Stimulated activated CD4-positive, alpha-beta T cell treated with anti-CD3 and anti-CD28 coated beads, Interleukin-4, amount 100 ng/mL, for 4 hours (primary cell): ENCODE measurements at places on chromosomes 2 and 18.

- no peak for DNase-seq
These were observed 24.5 kb upstream of the LIPG start for GRCh38 chr18:49537232-49537896.

DNA sequence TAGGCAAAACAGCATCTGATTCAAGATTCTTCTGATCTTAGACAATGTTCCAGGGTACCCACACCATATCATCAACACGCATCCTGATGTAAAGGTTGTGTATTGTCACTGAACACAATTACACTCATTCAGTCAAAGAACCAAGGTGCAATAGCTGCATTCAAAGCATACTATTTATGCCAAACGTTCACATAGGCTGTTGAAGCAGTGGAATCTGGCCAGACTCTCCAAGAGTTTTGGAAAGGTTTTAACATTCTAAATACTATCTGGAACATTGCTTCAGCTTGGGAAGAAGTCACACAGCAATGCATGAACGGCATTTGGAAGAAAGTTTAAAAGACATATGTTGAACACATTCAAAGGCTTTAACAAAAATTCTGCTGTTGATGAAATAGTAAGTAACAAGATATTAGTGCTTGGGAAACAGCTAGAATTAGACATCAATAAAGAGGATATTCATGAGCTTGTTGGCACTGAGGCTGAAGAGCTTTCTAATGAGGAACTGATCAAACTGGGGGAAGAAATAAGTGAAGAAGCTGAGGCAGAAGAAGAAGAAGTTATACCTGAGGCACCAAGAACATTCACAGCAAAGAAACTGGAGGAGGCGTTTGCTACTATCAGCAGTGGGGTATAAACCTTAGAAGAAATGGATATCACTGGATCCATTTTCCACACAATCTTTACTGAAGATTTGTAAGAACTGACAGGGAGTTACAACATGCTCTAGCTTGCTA, 47.6 kb upstream of the MSH6 start:
- DNase-seq: no peak

DNA sequence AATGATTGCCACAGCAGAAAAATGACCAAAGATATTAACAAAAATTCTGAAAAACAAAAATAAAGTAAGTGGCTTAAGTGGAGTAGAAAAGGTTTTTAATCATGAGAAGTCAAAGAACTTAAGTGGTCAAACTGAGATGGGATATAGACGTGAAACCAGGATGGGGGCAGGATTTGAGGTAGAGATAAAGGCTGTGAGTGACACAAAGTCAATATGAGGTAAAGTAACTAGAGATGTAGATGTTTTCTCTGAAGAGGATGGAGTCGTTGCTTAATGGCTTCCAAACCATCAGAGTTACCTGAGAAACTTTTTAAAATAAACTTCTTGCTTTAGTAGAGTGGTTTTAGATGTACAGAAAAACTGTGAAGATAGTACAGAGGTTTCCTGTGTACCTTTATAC, 21.2 kb downstream of the ANKRD12 start:
- DNase-seq: no peak

DNA sequence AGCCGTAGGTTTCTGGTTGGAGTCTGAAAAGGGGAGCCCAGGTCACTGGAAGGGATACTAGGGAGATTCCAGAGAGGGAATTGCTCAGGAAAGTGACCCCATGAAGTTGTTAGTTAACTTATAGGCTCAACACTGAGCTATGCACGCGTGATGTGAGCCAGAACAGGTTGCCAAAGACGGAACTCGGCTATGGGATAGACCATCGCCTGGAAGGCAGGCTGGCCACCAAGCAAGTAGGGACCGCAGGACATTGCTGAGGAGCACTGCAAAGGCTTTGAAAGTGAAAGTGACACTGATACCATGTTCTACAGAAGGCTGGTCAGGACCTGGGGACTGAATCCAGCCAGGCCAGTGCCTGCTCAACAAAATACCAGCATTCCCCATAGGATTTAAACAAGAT, 7.3 kb downstream of the FARP2 start:
- DNase-seq: no peak

- no peak for DNase-seq
These were observed 123.3 kb downstream of the CLIP4 start for GRCh38 chr2:29238497-29238896.

- no peak for DNase-seq
These were observed 79.1 kb upstream of the EPB41L3 start for GRCh38 chr18:5622905-5623304.

- no peak for DNase-seq
These were observed 497.7 kb downstream of the STK39 start for GRCh38 chr2:167749660-167750059.

GRCh38 chr2:160541745-160542144, 48.1 kb upstream of the RBMS1 start:
- no peak for DNase-seq

DNA sequence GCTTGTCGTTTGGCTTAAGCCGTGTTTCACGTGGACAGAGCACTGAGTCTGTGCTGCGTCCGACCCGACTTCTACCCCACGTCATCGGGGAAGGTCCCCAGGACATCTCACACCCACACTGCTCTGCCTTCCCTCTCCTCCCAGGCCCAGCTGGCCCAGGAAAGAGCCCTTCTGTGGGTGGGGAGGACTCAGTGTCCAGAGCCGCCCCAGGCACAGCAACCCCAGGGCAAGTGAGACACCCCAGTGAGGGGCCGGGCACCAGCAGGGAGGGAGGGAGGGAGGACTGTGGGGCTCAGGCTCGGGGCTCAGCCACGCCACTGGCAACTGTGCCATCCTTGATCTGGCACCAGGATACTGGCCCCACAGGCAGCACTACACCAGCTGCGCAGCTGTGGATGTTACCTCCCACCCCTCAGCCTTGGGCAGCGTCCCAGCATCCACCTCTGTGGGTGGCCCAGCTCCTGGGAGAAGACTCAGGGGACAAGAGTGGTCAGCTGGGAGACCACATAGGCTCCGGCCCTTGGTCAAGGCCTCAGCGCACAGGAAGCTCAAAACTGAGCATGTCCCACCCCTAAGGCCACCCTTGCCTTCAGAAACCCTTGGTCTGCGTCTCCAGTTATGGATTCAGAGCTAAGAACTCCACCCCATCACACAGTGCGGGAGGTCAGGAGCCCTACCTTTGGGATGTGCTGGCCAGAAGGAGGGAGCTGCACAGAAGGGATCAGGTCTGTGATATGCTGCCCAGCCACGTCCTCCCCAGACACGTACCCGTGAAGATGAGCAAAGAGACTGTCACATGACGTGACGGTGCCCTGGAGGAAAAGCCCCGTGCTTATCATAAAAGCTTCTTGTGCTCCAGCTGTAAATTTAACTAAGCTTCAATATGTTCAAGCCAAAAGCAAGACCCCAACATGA, 11.7 kb downstream of the PASK start:
- no peak for DNase-seq

DNA sequence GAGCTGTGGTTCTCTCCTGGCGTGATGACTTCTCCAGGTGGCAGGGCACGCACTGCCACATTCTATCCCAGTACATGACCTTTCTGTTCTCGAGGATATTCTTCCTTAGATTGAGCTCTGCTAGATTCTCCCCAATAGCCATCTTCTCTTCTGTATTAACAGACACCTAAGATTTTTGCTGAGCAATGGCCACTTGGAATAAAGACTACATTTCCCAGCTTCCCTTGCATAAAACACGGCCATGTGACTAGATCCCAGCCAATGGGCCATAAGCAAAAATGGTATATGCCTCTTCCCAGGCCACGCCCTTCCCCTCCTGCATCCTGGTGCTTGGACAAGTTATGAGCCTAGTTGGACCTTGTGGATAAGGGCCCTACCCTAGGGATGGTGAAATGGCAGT, 82.1 kb downstream of the EIF2AK3 start:
- no peak for DNase-seq

- DNase-seq: no peak
These were observed 84.4 kb downstream of the TMEM131 start for GRCh38 chr2:97911206-97911921.

DNA sequence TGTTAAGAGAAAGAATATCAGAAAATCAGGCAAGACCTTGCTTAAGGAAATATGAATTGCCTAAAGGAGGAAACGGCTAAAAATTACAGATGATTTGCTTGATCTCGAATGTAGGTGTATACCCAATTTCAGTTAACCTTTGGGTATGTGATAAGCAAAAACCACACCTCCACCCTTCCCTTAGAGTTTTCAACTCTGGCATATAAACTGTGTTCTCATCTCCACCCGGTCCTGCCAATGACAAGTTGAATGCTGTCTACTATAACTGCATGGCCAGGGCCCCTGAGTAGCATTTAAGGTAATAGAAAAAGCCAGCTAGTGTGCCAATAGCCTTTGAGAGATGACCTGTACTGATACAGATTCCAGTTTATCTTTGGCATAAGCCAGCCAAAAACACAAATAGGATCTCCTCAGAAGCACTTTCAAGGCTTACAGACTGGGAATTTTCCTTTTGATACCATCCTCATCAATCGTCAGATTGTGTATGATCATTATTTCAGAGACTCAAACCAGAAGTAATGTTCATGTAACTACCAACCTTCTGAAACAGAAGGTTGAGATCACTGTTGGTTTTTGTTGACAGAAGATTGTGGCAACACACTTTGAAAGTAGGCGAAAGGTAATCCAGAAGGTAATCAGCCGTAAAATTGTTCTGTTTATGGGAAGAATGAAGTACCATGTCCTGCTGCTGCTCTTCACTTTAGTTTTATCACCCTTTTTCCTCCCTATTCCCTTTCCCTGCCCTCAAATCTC, 163.1 kb downstream of the GFPT1 start:
- no peak for DNase-seq

- DNase-seq: no peak
These were observed 3.8 kb upstream of the CAPN10 start for GRCh38 chr2:240582781-240583180.

DNA sequence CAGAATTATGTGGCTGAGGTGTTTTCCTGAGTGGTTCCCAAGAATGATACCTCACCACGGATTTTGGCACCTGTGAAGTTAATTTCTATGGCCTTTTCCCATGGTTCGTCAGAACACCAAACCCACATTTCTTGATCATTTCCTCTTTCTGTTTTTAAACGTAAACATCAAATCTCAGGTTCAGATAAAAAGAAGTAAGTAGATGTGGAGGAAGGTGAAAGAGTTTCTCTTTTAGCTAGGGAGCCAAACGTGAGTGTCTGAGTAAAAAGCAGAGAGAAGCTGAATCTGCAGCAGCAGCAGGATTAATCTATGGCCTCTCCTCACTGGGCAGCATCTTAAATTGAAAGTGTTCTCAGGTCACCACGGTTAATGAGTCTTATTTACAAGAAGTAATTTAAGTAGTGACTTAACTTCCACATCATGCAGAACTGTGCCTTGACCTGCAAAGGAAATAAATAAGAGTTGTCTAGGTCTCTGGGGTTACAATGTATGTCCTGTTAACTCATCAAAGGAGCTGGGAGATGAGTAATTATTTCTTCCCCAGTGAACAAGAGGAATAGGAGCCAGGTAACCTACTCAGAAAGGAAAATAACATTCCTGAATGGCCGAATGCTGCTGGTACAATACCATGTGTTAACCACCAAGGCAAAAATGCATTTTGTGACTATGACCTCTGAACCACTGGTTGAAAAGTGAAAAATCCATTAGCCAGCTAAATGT, 139.6 kb upstream of the NETO1 start:
- DNase-seq: no peak

- DNase-seq: no peak
These were observed 101.3 kb downstream of the L3MBTL4 start for GRCh38 chr18:6313415-6313814.

- peak; percentile 77 for DNase-seq
These were observed 127.5 kb downstream of the NFATC1 start for GRCh38 chr18:79523206-79523735.

GRCh38 chr2:109018452-109018851, 29.4 kb upstream of the EDAR start:
- no peak for DNase-seq

DNA sequence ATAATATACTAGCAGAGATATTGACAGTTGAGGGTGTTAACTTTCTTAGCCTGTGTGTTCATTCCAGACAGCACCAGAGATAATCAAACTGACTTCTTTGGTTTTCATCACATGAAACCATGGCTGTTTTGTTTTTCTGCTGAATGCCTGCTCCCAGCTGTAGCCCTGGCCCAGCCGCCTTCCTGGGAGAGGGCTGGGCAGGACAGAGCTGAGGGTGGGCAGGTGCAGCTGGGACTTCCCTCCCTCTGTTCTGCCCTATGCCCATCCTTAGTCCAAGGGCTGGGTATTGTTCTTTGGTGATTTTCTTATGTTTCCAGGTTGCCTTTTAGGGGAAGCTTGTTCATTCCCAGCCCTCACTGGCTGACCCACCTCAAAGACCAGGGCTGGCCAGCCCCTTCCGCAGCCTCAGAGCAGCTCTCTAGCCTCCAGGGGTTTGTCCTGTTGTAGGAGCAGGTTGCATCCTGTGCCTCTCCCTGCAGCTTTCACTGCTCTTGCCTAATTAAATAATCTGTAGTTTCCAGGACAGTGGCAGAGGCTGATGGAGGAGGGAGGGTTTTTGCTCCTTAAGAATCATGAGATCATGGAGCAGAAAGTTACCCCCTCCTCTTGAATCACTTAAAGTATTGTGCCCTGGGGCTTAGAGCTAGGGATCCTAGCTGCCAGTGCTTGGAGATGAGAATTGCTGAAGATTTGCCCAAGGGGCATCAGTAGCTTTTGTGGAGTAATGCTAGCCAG, 61.4 kb downstream of the MTCL1 start:
- DNase-seq: no peak

- DNase-seq: no peak
These were observed 75.2 kb upstream of the LCLAT1 start for GRCh38 chr2:30371772-30372373.

DNA sequence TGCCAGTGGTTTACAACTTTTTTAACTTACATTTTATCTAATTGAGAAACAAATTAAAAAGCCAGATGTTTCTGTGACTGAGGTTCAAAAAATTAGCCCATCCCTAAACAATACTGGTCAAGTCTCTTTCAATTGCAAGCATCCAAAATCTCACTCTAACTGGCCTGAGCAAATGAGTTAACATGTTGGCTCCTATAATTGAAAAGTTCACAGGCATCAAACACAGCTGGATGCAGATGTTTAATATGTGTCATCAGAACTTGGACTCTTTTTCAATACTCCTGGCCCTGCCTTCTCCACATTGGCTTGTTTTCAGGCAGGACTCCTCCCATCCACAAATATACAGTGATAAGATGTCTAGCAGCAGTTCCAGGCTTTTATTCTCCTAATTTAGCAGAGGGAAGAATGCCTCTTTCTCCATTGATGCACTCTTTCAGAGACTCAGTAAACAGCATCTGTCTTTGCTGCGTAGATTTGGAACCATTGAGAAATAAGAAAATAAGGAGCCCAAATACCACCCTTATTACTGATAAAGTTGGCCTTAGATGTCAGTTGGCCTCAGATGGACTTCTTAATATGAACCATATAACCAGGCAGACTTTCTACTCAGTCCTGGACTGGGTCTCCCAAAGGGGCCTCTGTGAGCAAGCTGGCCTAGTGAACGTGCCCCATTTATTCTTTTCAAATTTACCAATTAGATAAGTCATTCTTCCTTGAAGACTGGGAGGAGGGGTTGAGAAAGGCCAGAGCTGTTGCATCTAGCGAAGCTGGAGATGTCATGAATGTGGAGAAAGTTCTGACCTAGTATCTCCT, 30.4 kb upstream of the FN1 start:
- no peak for DNase-seq

DNA sequence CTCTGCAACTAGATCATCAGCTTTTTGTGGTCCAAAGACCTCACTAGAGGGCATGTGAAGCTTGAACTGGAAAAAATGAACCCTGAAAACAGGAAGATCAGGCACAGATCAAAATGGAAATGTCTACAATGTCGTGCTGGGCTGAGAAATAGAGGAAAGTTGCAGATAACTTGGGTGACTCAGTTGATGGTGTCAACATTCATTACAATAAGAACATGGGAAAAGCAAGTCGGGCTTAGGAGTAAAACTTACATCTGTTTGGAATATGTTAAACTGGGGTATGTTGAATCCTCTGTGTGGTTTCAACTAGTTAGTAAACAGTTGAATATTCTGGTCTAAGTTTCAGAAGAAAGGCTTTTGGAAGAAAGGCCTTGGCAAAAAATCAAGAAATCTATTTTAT, 940.4 kb downstream of the ERBB4 start:
- no peak for DNase-seq
